ENCODE measurements at places on chromosomes 6 and 20.
A peak's percentile ranks its signal among the peaks of the same experiment; 100 is the strongest.

- DNase-seq = no peak
These were observed 41.0 kb upstream of the MRPS18A start for GRCh38 chr6:43728586-43728985.

- no peak for DNase-seq
These were observed 731.6 kb upstream of the MMS22L start for GRCh38 chr6:98014442-98015201.

DNA sequence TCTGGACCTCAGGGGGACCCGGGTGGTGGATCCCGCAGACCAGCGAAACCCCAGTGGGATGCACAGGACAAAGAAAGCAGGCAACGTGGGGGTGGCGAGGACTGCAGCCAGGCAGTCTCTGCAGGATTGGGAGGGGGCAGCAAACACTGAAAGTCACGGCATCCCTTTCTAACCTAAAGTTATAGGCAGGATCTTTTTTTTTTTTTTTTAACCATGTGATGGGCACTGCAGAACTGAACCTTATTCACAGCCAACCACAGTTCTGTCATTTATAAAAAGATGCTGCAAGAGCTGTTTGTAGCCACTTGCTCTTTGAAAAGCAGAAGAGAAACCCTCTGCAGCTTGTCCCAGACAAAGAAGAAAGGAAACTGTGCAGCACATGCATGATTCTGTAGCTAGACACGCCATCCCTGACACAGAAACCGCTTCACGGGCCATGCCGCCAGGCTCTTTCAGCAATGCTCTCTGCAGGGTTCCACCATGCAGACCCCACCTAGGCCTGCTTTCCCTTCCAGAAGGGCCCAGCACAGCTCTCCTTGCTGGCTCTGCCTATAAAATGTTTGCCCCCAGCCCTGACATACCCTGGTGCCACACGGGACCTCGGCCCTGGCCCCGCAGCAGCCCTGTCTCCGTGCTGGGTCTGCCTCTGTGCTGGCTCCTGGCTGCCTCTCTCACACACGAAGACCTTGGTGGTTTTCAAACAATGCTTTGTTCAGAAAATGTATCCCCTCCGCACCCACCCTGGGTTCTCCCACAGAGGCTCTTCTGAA lies 70.8 kb downstream of the PYGB start:
- DNase-seq = no peak

- DNase-seq = peak; percentile 41
These were observed 59.3 kb downstream of the TBC1D7 start for GRCh38 chr6:13268913-13269518.

GRCh38 chr6:124298730-124299129 lies 495.1 kb downstream of the NKAIN2 start:
- DNase-seq = no peak

Measured in astrocyte of the spinal cord (primary cell).